ENCODE measurements at places on chromosomes 5 and 9.

DNA sequence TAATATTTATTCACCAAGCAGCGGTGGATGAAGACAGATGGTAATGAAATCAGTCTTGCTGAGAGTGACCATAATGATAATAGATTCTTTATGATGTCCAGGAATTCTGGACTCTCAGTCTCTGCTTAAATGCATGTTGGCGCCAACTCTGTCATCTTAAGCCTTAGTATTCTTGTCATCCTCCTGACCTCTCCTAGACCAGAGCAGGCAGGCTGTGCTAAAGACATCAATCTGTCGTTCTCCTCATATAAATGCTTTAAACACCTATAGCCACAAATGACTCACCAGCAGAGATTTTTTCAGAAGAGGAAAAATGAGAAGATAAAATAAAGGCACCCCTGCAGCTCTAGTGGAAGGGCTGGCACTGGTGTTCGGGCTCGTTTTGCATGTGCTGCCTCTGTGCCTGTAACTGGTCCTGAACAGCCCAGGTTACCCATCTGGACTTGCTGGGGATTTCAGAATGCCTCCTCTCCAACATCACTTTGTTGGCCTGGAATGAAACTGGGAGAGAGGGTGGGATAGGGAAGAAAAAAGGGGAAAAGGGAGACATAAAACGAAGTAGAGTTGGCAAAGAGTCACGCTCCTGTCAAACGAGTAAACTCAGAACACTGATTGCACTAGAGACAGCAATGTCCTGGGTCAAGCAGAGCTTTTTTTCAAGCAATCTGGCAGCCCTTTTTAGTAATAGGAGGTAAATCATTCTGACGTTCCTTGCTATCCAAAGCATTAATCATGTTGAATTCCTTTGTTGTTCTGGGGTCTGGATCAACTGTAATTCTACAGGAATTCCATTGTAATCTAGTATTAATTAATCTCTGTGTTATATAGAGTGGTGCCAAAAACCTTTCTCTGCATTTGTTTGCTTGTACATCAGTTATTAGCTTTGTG, 195.5 kb upstream of the CLINT1 start:
- H3K4me1 ChIP-seq = no peaks in the 10 kb centered on the region
- no peak for DNase-seq
- no peak overlapping the region for H3K4me3 ChIP-seq
- H3K27ac ChIP-seq = no peak overlapping the region

- no peak overlapping the region for H3K4me3 ChIP-seq
- H3K4me1 ChIP-seq = no peaks in the 10 kb centered on the region
- no peak overlapping the region for H3K27ac ChIP-seq
These were observed 312.5 kb downstream of the ACTL7B start for GRCh38 chr9:108543251-108543778.

DNA sequence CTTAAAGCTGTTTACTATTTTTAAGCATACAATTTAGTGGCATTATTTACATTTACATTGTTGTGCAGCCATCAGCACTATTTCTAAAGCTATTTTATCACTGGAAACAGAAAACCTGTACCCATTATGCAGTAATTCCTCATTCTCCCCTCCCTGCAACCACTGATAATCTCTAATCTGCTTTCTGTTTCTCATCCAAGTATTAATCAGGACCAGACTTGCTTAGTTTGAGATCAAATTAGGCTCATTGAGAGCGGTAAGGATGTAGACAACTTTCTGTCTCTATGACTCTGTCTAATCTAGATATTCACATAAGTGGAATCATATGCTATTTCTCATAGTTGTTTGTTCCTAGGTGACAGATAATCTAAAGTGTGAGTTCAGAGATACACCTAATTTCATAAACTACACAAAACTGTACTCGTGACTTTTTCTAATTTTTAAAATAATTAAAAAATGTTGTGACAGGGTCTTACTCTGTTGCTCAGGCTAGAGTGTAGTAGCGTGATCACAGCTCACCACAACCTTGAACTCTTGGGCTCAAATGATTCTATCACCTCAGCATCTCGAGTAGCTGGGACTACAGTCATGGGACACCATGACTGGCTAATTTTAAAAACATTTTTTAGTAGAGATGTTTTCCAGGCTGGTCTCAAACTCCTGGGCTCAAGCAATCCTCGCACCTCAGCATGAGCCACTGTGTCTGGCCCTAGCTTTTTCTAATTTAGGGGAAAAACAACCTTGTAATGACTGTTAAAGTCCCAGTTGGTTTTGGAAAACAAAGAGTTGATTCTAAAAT, 37.6 kb downstream of the BDP1 start:
- H3K4me3 ChIP-seq = no peak overlapping the region
- H3K4me1 ChIP-seq = no peaks in the 10 kb centered on the region
- peaks cover 81% of the 10 kb centered on the region for H3K36me3 ChIP-seq
- H3K27ac ChIP-seq = no peak overlapping the region

- H3K36me3 ChIP-seq = no peaks in the 10 kb centered on the region
- peaks cover 22% of the 10 kb centered on the region for H3K27me3 ChIP-seq
- no peak overlapping the region for H3K27ac ChIP-seq
- H3K4me3 ChIP-seq = no peak overlapping the region
- DNase-seq = no peak
- H3K4me1 ChIP-seq = no peaks in the 10 kb centered on the region
These were observed 86.0 kb upstream of the ZNF618 start for GRCh38 chr9:113790093-113790492.

- H3K36me3 ChIP-seq = no peaks in the 10 kb centered on the region
- no peak for DNase-seq
- H3K4me3 ChIP-seq = no peak overlapping the region
- H3K4me1 ChIP-seq = no peaks in the 10 kb centered on the region
- H3K27me3 ChIP-seq = no peaks in the 10 kb centered on the region
These were observed 252.0 kb downstream of the MRPS30 start for GRCh38 chr5:45060724-45061123.

DNA sequence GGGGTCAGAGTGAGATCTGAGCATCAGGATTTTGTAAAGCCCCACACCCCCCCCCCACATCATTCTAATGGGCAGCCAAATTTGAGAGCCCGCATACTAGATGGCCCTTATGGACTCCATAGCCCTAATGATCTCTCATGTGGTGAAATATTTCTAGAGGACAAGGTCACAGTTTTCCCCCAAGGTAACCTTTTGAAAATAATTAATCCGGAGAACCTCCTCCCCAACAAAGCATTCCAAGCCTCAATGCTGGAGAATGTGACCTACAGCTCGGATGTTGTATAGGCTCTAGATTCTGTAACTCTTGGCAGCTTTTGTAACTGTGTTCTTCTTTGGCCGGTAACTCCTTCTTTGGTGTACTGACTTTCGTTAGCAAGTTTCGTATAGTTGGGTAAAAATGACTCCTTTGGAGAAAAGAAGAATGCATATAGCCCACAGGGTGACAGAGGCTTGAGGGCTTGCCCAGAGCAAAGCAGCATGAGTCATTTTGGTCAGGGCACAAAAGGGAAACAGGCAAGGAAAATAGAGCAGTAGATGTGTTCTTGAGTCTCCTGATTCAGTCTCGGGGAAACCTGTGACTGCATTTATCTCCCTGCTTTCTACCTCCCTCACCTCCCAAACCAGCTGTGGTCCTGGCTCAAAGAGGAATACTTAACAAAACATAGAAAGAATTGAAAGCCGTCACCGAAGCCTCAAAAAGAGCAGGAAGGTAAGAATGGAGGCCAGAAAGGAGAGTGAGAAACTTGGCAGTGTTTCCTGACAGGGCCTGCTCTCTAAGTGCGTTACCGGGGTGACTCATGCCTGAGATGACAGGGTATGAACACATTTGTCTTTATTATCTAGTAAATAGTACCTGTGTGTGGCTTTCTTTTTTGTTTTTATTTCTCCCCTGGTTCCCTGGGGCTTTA, 6.6 kb upstream of the XPA start:
- peaks cover 26% of the 10 kb centered on the region for H3K4me1 ChIP-seq
- no peak overlapping the region for H3K4me3 ChIP-seq
- H3K36me3 ChIP-seq = peaks cover 2% of the 10 kb centered on the region
- peaks cover 63% of the 10 kb centered on the region for H3K27me3 ChIP-seq

DNA sequence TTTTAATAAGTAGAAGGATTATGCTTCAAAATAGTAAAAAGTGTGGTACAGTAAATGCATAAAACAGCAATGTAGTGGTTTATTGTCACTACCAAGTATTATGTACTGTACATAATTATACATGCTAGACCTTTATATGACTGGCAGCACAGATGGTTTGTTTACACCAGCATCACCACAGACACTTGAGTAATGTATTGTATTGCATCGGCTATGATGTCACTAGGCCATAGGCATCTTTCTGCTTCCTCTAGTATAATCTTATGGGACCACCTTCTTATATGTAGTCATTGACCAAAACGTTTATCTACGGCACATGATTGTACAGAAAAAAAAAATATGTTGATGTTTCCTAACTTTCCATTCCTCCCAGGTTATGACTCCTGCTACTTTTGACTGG, 31.9 kb upstream of the SSBP2 start:
- peaks cover 18% of the 10 kb centered on the region for H3K4me1 ChIP-seq
- no peak overlapping the region for H3K4me3 ChIP-seq
- H3K36me3 ChIP-seq = peaks cover 6% of the 10 kb centered on the region
- no peaks in the 10 kb centered on the region for H3K27me3 ChIP-seq
- H3K27ac ChIP-seq = no peak overlapping the region

DNA sequence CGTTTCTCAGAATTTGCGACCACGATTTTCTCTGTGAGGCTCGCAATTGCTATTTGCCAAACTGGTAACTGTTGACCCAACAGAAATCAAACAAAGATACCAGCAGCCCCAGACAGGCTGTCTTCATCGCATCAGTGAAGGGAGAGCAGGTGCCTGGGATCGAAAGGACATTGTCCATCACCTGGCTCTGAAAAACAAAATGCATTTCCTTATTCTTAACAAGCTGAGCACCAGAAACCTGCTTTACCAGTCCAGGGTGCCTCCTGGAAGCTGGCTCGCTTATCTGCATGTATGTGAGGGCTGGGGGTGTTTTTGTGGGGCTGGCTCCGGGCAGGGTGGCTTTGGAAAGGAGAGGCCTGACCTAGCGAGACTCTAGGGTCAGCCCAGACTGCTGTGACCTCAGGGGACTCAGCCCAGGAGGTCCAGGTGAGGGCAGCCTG, 24.7 kb downstream of the WWC1 start:
- no peak overlapping the region for H3K27ac ChIP-seq
- DNase-seq = no peak
- H3K4me3 ChIP-seq = no peak overlapping the region
- H3K36me3 ChIP-seq = no peaks in the 10 kb centered on the region

- peaks cover 3% of the 10 kb centered on the region for H3K36me3 ChIP-seq
- H3K27me3 ChIP-seq = no peaks in the 10 kb centered on the region
- H3K4me1 ChIP-seq = no peaks in the 10 kb centered on the region
- H3K4me3 ChIP-seq = no peak overlapping the region
These were observed 114.1 kb upstream of the RIOK2 start for GRCh38 chr5:97297063-97297703.

DNA sequence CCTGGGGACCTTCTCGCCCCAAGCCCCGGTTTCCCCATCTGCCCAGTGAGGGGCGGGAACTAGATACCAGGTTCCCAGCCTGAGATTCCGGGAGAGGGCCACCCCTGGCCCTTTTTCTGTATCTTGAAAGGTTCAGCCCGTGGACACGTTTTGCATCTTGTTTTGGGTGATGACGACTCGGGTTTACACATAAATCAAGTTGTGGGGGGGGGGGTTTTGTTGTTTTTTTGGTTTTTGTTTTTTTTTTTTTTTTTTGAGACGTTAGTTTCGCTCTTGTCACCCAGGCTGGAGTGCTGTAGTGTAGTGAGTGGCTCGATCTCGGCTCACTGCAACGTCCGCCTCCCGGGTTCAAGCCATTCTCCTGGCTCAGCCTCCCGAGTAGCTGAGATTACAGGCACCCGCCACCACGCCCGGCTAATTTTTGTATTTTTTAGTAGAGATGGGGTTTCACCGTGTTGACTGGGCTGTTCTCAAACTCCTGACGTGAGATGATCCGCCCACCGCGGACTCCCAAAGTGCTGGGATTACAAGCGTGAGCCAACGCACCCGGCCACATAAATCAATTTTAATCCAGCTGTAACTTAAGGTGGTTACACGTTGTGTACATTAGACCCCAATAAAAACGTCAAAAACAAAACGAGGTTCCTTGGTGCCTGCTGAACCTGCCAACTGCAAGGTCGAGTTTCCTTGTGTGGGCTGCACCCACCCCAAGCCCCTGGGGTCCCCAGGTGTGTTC, 1.1 kb upstream of the BRD3 start:
- H3K4me3 ChIP-seq = peak overlapping the region; percentile 81
- peak overlapping the region; percentile 91 for H3K27ac ChIP-seq

- H3K4me3 ChIP-seq = no peak overlapping the region
- H3K27me3 ChIP-seq = peaks cover 9% of the 10 kb centered on the region
- peaks cover 2% of the 10 kb centered on the region for H3K36me3 ChIP-seq
- H3K4me1 ChIP-seq = no peaks in the 10 kb centered on the region
- DNase-seq = no peak
- H3K27ac ChIP-seq = no peak overlapping the region
These were observed 130.1 kb downstream of the GAPVD1 start for GRCh38 chr9:125391704-125392103.

- no peak overlapping the region for H3K4me3 ChIP-seq
- H3K36me3 ChIP-seq = peaks cover 5% of the 10 kb centered on the region
- H3K4me1 ChIP-seq = no peaks in the 10 kb centered on the region
- no peak for DNase-seq
These were observed 90.4 kb upstream of the KLF9 start for GRCh38 chr9:70504834-70505233.

- peak overlapping the region; percentile 73 for H3K4me3 ChIP-seq
- DNase-seq = no peak
- no peak overlapping the region for H3K27ac ChIP-seq
- H3K27me3 ChIP-seq = peaks cover 59% of the 10 kb centered on the region
- H3K4me1 ChIP-seq = peaks cover 12% of the 10 kb centered on the region
These were observed 50.2 kb downstream of the C9orf50 start for GRCh38 chr9:129570450-129571297.

DNA sequence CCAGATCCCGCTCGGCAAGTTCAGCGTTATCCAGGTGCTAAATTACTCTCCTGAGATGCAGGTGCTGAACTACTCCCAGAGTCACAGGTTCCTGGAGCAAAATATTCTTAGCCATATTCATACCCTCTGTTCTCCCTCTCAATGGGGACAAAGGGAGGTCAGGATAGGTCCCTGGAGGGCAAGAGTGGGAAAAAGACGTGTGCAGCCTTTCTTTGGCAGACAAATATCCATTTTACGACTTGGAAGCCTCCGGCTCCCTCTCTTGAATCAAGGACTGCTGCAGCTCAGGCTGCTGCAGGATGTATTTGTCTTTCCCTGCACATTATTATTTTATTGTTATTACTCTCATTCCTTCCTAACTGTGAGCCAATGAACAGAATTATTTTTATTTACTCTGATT, 590.2 kb downstream of the NR2F1-AS1 start:
- H3K27ac ChIP-seq = no peak overlapping the region
- H3K4me3 ChIP-seq = no peak overlapping the region
- DNase-seq = no peak

- H3K36me3 ChIP-seq = no peaks in the 10 kb centered on the region
- H3K4me3 ChIP-seq = no peak overlapping the region
- no peaks in the 10 kb centered on the region for H3K4me1 ChIP-seq
These were observed 15.4 kb upstream of the VDAC1 start for GRCh38 chr5:134020188-134020587.

- no peaks in the 10 kb centered on the region for H3K27me3 ChIP-seq
- H3K4me1 ChIP-seq = no peaks in the 10 kb centered on the region
- H3K4me3 ChIP-seq = no peak overlapping the region
- H3K27ac ChIP-seq = no peak overlapping the region
- H3K36me3 ChIP-seq = no peaks in the 10 kb centered on the region
- no peak for DNase-seq
These were observed 1162.5 kb upstream of the DMAC1 start for GRCh38 chr9:8962084-8962483.
